Right ventricle myocardium superior (tissue), 1 donor: ENCODE measurements at places on chromosomes 11 and 22.

- DNase-seq: no peak
These were observed 10.3 kb upstream of the GAS2 start for GRCh38 chr11:22656130-22656529.

DNA sequence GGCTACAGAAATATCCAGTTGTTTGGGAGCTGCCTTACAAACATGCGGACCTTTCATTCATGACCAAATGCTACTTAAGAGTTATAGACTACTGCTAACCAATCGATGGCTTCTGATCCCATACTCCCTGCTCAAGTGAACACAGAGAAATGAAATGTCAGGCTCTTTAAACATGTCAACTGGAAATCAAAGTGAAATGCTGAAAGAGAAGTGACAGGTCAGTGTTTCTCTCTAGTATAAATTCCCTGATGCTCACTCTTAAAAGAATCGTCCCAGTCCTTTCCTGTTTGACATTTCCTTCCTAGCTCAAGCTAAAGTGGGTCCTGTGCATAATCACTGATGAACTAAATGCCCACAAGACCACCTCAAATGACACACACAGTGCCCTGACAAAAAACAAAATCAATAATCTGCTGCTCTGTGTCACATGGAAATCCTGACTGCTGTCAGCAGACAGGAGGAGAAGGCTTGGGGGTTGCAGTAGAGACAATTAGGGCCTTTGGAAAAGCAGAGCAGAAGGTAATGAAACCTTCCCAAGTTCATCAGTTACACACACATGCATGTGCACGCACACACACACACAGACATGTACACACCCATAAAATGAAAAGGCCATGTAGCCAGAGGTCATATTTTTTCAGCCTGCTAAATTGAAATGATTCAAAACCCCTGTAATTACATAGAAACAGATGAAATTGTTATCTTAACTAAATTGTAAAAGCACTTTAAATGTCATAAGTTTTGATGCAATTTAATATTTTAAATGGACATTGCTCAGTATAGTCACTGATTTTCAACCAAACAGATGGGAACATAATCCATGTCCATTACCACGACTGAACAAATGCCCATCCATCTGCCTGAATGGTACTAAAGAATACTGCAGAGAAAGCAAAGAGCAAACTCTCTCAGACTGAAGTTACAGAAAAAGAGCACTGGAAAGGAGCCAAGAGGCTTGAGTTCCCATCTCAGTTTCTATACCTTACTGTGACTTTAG is 330.7 kb downstream of the TTC28 start:
- DNase-seq: no peak

GRCh38 chr22:46619830-46620501 is at the start of gene GRAMD4:
TSS of gene GRAMD4 (plus strand) at chr22:46620386. CDS start at chr22:46626800, 6,414 bp downstream.
- DNase-seq: peak; percentile 87

GRCh38 chr22:44975427-44976262 is 34.2 kb downstream of the PHF21B start:
- peak; percentile 83 for DNase-seq

GRCh38 chr11:74672332-74672955 is 58.8 kb downstream of the CHRDL2 start:
- no peak for DNase-seq

DNA sequence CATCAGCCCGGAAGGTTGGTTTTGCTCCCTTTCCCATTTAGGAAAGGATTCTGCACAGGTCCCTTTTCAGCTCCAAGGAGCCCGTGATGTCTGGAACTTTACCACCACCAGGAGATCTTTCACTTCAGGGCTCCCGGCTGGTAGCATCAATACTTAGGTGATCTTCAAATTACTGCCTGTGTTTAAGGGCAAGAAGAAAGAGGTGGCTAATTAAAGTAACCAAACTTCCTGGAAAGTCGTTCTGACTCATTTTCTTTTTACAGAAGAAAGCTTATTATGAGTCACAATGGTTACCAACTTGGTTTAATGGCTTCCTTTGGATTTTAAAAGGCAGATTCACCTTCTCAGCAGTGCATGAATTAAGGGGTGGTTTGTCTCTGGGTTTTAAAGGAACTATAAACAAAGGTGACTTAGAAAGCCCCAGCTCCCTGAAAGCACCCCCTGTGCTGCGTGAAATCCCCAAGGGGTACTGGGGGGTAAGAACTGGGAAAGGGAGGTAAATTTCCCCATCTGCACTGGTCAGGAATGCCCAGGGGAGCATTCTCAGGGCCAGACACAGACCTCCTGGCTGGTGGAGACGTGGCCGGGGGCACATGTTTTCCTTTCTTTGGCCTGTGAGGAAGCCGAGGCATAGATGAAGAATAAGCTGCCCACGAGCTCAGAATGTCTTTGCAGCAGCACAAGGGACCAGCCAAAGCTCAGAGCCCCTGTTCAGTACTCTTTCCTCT is 8.8 kb downstream of the POU2F3 start:
- DNase-seq: no peak

DNA sequence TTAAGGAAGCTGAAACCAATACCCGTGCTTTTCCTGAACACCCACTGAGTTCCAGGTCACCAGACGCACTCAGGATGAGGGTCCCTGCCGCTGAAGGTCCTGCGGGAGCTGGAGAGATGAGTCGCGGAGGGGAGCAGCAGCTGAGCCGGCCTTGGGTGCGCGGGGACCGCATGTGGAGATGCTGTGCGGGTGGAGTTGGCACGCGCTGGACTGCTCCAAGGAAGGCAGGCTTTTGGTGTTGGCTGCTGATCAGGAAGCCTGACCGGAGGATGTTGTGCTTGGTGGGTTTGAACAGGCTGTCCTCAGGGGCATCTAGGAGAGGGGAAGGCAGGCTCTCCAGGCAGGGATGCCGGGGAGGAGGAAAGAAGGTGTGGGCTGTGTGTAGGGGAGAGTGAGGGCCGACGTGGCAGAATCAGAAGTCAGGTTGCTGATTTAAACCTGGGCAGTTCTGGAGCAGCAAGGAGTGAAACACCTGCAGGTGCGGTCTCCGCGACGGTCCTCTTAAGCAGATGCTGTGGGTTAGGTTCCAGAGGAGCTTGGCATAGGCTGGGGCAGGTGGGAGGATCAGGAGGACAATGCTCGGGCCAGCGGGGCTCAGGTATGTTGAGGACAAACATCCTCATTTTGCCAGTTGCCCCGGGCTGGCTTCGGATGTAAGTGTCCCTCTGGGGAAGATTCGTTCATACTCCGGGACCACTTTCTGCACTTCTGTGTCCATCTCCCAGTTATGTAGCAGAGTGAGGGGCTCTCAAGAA is 197.5 kb upstream of the B3GAT1 start:
- DNase-seq: no peak

GRCh38 chr22:40452730-40453487 is 82.5 kb downstream of the SGSM3 start:
- no peak for DNase-seq

DNA sequence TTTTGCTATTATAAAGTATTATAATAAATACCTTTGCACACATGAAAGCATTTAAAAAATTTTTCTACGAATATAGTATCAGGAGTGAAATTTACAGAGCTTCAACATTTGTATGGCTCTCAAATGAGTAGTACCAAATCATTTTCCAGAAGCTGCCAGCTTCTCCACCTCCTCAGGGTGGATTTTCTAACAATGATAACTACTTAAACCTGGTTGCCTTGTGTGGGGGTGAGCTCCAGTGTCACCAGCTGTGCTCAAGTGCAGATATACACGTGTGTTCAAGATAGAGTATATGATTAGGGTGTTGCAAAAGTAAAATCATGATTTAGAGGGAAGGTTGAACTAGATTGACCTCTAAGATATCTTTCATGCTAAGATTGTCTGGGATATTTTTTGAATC is 48.2 kb downstream of the HORMAD2 start:
- DNase-seq: no peak

- DNase-seq: no peak
These were observed 5.9 kb downstream of the YWHAH start for GRCh38 chr22:31950226-31950625.

DNA sequence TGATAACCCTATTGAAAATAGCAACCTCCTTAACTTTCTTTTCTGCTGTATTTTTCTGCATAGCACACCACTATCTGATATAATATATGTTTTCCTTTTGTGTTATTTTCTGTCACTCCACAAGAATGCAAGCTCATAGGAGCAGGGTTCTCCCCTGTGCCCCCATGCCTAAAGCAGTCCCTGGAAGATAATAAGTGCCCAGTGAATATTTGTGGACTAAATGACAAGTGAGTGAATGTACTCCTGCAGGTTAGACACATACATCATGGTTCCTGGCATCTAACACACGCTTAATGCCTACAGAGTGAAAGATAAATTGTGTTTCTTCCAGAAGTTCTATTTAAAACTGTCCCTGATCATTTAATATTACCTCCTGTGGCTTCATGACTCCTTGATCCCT is 23.9 kb upstream of the OR9Q2 start:
- DNase-seq: no peak

DNA sequence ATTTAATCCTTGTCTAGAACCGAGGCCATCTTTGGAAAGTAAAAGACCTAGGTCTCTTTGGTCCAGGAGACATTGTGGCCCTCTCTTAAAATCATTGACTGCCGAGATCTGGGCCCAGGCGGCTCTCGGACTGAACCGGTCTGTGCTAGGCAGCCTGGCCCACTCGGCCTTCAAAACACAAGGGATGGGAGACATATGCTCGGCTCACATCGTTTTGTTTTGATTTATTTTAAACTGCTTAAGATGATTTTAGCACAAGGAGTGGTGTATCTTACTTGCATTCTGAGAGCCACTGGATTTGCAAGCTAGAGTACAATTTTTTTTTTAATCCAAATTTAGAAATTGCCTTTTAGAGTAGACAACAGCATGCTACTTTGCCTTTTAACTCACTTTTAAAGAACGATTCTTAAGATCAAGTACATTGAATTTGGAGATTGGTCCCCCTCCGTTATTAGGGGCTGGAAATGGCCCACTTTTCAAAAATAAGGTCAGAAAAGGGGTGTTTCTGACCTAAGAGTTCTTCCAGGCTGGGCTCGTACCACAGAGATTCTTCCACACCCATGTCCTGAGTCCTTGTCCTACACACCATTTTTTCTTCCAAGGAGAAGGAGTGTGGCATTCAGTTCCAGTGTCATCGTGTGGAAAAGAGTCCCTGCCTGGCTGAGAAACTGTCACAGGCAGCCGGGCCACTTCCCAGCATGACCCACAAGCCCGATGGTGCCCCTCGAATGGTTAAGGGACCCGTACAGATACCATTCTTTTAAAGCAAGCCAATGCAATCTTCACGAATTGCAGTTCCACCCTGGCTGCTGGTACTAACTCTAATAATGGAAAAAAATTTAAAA is 80.5 kb upstream of the WNT7B start:
- DNase-seq: peak; percentile 41

GRCh38 chr11:8870411-8871170 is 40.4 kb upstream of the AKIP1 start:
- DNase-seq: peak; percentile 67

DNA sequence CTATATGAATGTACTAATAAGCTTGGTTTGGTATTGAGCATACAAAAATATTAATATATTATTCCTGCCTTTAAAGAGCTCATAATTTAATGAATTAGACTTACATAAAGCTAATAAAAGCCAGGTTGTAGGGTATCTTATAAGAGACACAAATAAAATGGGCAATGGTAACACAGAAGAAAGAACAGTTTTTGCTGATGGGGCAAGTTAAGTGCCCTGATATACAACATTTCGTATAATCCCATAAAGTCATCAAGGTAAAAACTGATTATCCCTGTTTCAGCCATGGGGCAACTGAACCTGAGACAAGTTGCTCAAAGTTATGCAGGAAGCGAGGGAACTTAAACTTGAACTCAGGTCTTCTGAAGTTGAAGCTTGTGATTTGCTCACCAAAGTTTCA is 48.9 kb upstream of the ARHGAP20 start:
- no peak for DNase-seq

GRCh38 chr11:129237456-129237855 is 45.3 kb upstream of the ARHGAP32 start:
- DNase-seq: no peak

DNA sequence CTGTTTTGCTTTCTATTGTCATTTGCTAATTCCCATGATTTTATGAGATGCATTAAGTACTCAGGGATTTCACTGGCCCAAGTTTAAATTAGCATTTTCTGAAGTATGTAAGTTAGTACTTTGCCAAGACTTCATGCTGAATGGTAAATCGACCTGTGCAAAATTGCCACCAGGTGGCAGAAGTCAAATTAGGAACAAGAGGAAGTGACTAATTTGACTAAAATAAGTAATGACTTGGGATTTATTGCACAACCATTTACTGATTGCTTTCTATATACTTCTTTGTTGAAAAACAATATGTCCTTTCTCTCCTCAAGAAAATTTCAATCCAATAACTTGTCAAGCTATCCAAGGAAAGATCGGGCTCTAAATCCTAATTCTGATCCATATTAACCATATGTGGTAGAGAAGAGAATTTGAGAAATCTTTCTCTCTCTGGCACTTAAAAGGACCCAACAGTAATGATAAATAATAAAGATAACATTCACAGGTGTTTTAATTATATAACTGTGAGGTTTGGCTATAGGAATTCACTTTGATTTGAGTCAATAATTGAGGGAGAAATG is 253.7 kb upstream of the CHORDC1 start:
- DNase-seq: no peak

GRCh38 chr22:33389936-33390335 is 331.8 kb upstream of the SYN3 start:
- no peak for DNase-seq

GRCh38 chr11:36235750-36236149 is 53.5 kb downstream of the COMMD9 start:
- no peak for DNase-seq

DNA sequence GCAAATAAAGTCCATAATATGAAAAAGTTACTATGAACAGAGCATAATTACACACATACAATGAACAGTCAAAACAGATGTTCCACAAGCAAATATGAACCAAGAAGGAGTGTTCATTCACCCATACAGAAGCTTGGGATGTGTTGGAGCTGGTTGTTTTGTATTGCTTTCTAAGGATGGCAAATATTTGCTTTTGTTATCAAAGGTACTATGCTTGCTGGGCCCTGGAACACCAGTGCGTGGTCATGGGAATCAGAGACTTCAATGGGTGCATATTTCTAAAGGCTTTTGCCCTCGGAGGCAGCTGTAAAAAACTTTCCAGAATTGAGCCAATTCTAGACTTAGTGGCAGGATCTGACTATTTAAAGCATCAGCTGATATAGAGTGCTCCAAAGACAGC is 85.1 kb downstream of the BARX2 start:
- no peak for DNase-seq

GRCh38 chr22:37282385-37282677 is at the start of gene CYTH4:
TSS of gene CYTH4 (plus strand) at chr22:37282508. CDS start at chr22:37282570, 62 bp downstream.
- peak; percentile 86 for DNase-seq
